ENCODE measurements at places on chromosomes 2 and 18.

GRCh38 chr2:217900780-217901360 is 101.9 kb downstream of the TNS1 start:
- DNase-seq, result no peak

GRCh38 chr2:53087262-53087873 is 680.2 kb upstream of the CHAC2 start:
- no peak for DNase-seq

- DNase-seq, result no peak
Measured at GRCh38 chr18:76725445-76725844, 96.9 kb upstream of the ZNF236 start.

GRCh38 chr2:40440835-40441234 is 11.1 kb downstream of the SLC8A1 start:
- DNase-seq, result no peak

DNA sequence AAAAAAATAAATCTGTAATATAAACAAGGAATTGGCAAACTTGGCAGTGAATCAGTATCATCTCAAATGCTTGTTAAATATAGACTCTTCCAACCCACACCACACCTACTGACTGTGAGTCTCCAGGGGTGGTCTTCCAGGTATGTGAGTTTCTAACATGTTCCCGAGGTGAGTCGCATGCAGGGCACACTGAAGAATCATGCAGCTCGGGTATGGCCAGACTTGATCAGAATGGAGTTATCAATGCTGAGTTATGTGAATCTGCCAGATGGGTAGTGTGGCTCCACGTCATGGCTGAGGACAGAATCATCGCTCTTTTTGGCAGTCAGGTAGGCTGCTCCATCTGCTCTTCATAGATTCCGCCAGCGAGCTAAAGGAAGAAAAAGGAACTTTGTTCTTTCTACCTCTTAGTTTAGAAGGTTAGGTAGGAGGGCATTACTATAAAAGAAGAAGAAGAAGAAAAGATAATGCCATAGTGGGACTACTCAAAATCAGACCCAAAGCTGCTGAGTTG is 1279.7 kb upstream of the ZEB2 start:
- DNase-seq, result no peak

DNA sequence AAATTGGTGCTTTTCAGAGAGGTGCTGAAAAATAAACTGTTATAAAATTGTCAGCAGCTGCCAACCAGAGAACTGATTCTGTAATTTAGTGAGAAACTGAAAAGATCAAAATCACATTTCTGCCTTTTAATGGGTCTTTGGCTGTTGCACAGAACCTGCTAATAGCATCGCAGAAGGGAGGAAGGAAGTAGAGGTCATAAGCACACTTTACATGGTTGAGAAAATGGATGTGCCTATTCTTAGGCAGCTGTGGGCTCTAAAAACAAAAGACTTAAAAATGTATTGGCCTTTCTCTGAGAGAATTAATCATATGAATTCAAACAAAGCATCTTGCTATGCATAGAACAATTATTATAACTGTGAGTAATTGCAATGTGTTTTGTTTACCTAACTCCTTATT is 1186.9 kb downstream of the DSC3 start:
- DNase-seq, result no peak

DNA sequence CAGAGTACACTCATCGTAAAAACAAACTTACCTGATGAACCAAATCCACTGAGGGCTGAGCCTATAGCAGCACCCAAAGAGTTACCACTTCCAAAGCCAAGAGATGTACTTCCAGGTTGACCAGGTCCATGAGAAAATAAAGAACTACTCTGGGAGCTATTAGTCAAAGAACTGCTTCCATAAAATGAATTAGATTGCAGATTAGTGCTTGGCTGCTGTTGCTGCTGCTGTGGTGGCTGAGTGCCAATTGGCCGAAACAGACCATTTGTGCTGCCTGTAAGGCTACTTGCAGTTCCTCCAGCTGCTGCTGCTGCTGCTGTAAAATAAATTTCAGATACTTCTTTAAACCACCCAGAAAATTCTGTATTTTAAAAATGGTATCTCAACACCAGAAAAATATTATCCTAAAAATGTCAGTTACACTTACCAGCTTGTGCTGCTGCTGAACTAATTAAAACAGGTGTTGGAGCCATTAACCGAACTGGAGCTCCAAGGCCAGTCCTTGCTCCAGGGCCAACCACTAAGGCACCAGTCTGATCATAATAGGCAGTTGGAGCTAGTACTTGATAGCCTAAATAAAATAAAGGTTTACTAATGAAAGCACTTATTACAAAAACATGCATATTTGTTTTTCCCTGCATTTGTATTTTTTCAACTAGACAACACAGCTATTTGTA is 58.1 kb upstream of the SDC1 start:
- no peak for DNase-seq

DNA sequence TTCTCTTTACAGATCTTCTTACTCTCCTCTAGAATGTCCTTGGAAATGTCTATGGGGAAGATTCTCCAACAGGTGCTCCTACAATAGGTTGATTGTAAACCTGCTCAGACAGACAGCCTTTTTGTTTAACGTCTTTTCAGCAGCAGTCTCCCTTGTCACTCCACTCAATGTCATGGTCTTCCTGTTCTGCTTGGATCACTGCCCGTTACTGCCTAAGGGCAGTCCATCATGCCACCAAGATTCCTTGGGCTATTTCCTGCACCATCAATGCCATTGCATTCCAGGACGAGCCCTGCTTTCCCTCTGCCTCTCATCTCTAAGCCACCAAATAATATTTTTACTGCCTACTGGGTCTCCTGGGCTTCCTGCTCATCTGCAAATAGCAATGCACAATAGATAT is 97.4 kb upstream of the GALNT5 start:
- DNase-seq, result no peak

DNA sequence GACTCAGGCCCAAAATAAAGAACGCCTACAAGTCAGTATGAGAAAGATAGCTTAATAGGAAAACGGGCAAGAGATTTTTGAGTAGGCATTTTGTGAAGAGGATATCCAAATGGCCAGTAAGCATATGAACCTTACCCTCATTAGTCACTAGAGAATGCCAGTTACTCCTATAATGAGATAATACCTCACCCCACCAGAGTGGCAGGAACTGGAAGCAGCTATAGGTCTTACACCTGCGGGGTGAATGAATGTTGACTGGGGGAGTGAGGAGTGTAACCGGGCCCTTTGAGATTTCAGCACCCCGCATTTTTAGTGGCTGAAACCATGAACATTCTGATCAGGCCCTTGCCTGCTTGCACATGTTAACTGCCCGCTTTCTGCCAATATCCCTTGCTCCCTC is 7.5 kb upstream of the PTPN2 start:
- DNase-seq, result no peak

DNA sequence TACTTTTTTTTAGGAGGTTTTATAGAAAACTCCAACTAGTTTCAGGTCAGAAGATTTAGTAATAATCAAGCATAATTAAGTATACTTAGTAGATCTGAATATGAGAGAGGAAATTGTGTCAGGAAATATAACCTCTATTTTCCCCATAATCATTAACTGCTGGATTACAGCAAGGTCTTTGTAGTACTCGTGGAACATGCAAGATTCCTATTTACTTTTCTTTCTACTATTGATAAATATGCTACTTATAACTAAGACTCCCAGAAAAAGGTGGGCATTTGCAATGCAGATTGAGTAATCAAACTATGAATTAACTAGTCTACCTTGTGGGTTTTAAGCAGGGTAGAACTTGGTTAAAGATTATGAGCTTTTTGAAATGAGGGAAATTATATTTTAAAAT is 570.1 kb downstream of the LRP1B start:
- no peak for DNase-seq

DNA sequence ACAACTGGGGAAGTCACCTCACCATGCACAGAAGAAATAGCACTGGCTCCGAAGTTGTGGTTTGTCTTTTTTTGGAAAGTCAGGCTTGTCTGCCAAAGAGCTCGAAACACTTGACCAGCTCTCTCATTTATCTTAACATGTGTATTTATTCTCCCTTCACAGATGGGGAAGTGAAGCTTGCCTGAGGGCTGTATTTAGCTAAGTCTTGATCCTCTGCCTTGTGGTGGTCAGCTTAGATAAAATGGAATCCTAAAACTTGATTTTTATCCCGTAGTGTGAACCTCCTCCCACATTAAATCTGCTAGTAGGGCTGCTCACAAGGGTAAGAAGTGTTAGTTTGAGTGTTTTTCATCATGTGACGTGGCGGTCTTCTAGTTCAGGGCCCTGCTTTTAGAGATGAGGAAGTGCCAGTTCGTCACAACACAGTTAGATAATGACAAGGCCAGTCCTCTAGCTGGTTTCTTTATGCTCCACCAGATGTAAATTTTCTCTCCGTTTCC is 89.7 kb downstream of the TMEM247 start:
- DNase-seq, result no peak

DNA sequence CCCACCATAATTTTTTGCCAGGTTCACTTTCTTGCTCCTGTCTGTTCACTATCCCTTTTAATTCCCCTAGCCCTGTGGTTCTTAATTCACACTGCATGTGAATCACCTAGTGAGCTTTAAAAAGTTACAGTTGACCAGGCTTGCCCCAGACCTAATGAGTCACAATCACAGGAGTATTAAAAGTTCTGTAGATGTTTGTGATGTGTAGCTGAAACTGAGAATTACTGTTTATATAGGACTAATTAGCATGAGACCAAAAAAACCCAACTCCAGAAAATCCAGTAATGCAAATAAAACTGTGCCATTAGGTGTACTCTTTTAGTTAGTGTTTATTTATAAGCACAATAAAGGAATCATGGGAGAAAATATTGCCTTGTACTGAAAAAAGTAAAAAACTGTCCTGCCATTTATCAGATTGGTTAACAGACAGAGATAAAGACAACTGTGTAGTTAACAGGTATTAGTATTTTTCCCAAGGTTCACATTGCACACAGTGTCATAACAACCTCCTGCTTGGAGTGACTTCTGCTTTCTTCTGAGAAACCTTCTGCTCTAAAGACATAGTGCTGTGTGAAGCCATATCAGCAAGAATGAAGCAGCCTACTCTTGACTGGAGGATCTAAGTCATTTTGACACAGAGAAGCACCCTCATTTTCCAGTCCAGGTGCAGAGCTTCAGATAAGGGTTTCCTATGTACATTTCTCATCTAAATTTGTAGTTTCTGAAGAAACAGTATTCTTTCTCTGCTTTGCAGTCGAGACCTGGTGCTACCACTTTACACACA is 39.0 kb downstream of the VAPA start:
- DNase-seq, result no peak

DNA sequence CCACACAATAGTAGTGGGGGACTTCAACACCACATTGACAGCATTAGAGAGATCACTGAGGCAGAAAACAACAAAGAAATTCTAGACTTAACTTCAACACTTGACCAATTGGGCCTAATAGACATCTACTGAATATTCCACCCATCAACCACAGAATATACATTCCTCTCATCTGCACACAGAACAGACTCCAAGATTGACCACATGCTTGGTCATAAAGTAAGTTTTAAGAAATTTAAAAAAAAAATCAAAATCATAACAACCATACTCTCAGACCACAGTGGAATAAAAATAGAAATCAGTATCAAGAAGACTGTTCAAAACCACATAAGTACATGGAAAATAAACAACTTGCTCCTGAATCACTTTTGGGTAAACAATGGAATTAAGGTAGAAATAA is 9.0 kb upstream of the FLACC1 start:
- DNase-seq, result no peak

GRCh38 chr2:12890066-12890465 is 173.3 kb downstream of the TRIB2 start:
- DNase-seq, result no peak

DNA sequence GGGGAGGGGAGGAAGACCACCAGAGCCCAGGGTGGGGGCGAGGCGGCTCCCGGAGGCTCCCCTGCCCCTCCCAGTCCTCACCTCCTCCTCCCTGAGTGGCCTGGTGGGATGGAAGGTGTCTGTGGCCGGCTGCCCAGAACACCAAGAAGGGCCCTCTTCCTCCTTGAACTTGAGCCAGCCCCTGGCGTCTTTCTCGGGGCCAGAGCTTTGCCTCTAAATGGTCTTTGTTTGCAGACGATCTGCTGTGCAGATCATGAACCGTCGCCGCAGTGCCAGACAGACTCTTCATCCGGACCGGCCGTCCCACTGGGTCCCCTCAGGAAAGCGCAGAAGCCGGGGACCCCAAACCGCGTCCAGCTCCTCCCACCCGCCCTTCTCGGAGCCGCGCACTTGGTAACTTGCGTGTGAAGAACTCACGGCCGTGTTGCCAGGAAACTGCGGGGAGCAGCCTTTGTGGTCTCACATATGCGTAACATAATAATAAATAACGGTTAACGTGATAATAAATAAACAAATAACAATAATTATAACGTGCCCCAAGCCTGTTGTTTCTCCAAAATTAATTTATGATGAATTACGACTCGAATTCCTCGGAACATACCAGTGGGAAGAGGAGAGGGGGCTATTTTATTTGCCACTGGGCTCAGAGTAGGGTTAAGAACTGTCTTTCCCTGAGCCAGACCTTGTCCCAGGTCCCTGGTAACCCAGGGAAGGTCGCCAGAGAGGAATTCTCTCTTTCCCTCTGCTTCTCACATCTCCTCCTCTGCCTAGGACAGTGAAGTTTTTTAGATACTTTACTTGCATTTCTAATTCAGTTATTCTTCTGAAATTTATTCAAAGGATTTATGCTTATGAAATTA is 41.0 kb downstream of the PTGR3 start:
- DNase-seq, result no peak

- no peak for DNase-seq
Measured at GRCh38 chr2:58571181-58571852, 330.2 kb upstream of the FANCL start.

DNA sequence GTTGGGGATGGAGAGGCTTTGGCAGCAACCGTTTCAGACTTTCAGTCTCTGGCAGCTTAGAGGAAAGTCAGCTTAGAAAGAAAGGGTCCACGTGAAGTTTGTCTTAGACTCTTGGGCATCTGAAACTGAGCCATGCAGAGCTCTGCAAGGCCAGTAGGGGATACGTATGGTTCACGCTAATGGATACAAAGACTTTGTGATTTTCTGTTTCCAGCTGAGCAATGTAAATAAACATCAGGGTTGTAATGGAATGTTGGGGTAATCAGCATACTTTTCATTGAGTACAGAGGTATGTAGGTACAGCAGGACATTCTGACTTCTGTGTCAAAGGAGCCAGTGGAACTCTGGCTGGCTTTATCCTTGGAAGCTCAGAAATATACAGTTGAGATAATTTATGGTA is 31.0 kb downstream of the RALB start:
- DNase-seq, result no peak

DNA sequence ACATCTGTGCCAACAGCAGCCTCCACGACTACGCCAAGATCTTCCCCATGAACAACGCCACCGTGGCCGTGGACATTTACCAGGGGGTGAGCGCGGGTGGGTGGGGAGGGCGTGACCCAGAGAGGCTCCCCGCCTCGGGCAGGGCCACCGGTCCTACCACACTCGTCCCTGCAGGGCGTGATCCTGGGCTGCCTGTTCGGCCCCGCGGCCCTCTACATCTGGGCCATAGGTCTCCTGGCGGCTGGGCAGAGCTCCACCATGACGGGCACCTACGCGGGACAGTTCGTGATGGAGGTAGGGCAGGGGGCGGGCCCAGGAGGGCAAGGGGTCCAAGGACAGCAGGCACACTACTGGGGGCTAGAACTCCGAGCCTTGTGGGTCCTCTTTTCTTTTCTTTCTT is 8.5 kb upstream of the CTDSP1 start:
- DNase-seq, result no peak

- DNase-seq, result no peak
Measured at GRCh38 chr18:26051843-26052242, 38.6 kb downstream of the SS18 start.
